ENCODE measurements at places on chromosomes 2 and 18. TPM values are rescaled to one million over a fixed set of nuclear protein-coding genes. Genes with fewer than 3 reads are reported as not detected.

DNA sequence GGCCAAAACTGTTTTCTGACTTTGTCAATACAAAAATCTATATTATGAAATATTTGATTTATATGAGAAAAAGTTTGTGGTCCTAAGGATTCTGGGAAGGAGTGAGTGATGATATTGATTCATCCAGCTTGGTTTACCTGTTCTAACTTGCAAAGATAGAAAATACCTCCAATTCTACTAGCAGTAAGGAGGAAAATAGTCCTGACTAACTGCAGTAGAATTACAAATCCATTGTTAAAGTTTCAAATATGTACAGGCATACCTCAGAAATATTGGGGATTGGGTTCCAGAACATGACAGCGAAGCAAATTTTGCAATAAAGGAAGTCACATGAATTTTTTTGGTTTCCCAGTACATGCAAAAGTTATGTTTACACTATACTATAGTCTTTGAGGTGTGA is 158.8 kb upstream of the CYRIA start:
- no peaks in the 10 kb centered on the region for H3K27me3 ChIP-seq
- H3K36me3 ChIP-seq: no peaks in the 10 kb centered on the region
- no peak overlapping the region for H3K27ac ChIP-seq
- peaks cover 9% of the 10 kb centered on the region for H3K4me1 ChIP-seq
- no peak for DNase-seq

DNA sequence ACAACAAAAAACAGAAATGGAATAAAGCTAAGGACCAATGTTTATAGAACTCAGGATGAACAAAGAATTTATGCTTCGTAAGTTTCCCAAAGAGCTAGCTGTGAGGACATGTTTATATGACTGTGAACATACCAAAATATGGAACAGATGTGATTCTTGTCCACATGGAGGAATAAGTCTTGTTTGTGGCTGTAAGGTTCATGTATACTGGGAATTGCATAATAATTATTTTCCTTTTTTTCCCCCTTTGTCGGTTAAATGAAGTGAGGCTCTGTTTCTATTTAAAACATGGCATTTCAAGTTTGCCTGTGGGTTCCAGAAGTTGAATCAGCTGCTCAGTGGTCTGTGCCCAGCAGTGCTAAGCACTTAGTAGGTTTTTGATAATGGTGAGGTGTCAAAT is 108.1 kb downstream of the FHOD3 start:
- no peak overlapping the region for H3K27ac ChIP-seq
- DNase-seq: no peak
- H3K27me3 ChIP-seq: no peaks in the 10 kb centered on the region
- no peaks in the 10 kb centered on the region for H3K36me3 ChIP-seq
- H3K4me3 ChIP-seq: no peak overlapping the region

The SERPINB10 gene
- total RNA-seq: not detected

The SRD5A2 gene
- not detected for total RNA-seq

GRCh38 chr2:47173986-47174732 is 19.1 kb upstream of the STPG4 start:
- H3K27me3 ChIP-seq: no peaks in the 10 kb centered on the region
- H3K4me1 ChIP-seq: peaks cover 31% of the 10 kb centered on the region
- peak overlapping the region; percentile 83 for H3K4me3 ChIP-seq
- DNase-seq: peak; percentile 34

DNA sequence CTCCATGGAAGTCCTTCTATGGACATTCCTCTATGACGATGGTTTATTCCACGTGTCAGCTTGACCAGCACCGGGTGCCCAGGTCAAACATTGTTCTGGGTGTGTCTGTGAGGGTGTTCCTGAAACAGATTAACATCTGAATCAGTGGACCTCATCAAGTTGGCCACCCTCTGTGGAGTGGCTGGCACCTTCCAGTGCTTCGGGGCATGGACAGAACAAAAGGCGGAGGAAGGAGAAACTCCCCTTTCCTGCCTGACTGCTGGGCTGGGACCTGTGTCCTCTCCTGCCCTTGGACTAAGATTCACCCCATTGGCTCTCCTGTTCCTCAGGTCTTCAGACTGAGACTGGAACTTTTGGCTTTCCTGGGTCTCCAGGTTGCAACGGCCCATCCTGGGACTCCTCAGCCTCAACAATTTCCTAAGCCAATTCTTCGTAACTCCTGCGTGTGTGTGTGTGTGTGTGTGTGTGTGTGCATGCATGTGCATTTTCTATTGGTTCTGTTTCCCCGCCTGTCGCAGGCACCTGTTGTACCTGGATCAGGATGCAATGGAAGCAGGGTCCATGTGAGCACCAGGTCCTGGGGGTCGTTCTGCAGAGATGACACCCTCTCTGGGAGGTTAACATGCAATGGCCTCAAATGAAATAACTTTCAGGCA is 357.2 kb upstream of the SALL3 start:
- no peaks in the 10 kb centered on the region for H3K36me3 ChIP-seq
- H3K4me1 ChIP-seq: no peaks in the 10 kb centered on the region
- H3K27me3 ChIP-seq: peaks cover 48% of the 10 kb centered on the region
- no peak overlapping the region for H3K27ac ChIP-seq

DNA sequence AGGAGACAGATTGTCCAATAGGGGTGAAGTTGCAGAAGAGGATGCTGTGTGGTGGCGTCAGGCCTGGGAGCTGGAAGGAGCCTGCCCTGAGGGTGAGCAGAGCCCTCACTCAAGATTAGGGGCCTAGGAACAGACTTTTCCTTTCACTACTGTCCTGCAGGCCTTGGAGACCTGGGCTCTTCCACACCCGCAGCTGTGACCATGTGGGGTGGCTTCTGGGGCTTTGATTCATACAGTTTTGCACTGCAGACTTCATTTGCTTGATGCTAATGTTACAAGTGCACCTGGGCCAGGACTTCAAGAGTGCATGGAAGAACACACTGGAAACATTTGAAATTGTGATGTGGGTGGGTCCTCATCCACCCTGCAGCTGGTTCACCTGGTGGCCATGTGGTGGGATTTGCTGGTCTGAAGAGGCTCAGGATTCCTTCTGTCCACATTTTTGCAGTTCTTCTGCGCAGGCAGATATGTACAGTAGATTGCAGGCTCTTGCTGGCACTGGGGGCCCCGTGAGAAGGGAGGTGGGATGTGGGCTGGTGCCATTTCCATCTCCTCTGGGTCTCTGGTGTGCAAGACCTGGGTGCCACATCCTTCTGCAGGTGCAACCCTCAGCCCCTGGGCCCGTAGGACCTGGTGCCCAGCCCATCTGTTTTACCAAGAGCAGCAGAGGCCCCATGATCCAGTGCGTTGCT is 9.9 kb downstream of the GLI2 start:
- H3K4me1 ChIP-seq: peaks cover 14% of the 10 kb centered on the region
- no peak for DNase-seq
- H3K4me3 ChIP-seq: no peak overlapping the region
- peaks cover 37% of the 10 kb centered on the region for H3K27me3 ChIP-seq
- no peak overlapping the region for H3K27ac ChIP-seq
- no peaks in the 10 kb centered on the region for H3K36me3 ChIP-seq

The CD302 gene
- 29.2 TPM for total RNA-seq

DNA sequence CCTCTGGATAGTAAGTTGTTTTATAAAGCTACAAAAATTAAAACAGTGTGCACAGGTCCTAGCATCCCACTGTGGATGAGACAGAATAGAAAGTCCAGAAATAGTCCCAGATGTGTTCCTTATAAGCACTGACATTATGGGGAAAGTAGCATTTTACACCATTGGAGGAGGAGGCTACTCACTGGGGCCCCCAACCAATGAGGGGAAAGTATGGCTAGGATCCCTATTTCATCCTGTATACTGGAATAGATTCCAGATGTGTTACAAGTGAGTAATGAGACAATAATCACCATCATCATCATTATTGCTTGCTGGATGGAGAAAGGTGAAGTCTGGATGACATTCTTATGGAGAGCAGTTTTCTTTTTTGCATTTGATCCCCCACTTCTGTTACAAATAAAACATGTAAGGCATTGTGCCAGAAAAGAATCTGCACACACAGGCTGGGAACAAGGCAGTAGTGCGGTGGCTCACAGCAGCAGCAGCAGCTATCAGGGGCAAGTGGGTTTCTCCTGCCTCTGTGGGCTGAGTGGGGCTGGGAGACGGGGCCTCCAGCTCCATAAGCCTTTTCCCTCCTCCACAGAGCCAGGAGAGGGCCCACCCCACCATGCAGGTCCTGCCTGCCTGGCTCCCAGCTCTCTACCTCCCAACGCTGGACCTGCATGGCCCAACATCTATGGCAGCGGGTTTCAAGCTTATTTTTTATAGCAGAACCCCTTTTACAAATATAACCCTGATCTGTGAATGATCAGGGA is 5.0 kb downstream of the ARID5A start:
- H3K36me3 ChIP-seq: peaks cover 5% of the 10 kb centered on the region
- H3K4me1 ChIP-seq: peaks cover 62% of the 10 kb centered on the region
- H3K27ac ChIP-seq: no peak overlapping the region
- no peak overlapping the region for H3K4me3 ChIP-seq
- no peak for DNase-seq

GRCh38 chr18:65769652-65770051 is 18.8 kb downstream of the CDH7 start:
- H3K27ac ChIP-seq: no peak overlapping the region
- no peak overlapping the region for H3K4me3 ChIP-seq
- no peaks in the 10 kb centered on the region for H3K27me3 ChIP-seq
- H3K36me3 ChIP-seq: no peaks in the 10 kb centered on the region
- no peaks in the 10 kb centered on the region for H3K4me1 ChIP-seq

DNA sequence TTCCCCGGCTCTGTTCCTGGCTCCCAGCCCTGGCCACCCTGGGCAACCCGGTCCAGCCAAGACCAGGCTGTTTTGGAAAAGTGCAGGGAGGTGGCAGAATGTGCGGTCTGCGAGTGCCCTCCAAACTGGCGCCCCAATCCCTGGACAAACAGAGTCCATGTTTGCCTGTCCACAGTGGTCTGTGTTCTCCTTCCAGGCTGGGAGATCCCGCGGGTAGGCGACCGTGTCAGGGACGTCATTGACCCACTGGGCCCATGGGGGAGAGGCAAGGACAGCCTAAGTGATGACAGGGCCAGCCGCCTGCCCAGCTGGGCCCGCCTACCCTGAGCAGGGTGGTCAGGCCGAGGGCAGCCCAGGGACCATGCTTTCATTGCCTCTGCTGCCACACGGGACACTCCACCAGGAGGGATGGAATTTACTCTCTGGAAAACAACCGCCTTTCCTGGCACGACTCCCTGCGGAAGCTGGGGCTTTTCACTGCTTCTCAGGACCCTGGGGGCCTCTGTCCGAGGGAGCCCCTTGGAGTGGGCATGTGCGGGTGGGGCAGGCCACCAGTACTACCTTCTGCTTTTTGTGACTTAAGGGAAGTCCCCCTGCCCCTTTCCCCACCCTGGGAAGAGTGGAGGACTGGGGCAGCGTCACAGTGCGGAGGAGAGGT is 20.1 kb downstream of the CYP26B1 start:
- no peak overlapping the region for H3K4me3 ChIP-seq
- H3K27ac ChIP-seq: no peak overlapping the region
- no peak for DNase-seq
- H3K36me3 ChIP-seq: no peaks in the 10 kb centered on the region
- H3K27me3 ChIP-seq: no peaks in the 10 kb centered on the region
- H3K4me1 ChIP-seq: no peaks in the 10 kb centered on the region

The GALNT14 gene
- total RNA-seq: 11.6 TPM

DNA sequence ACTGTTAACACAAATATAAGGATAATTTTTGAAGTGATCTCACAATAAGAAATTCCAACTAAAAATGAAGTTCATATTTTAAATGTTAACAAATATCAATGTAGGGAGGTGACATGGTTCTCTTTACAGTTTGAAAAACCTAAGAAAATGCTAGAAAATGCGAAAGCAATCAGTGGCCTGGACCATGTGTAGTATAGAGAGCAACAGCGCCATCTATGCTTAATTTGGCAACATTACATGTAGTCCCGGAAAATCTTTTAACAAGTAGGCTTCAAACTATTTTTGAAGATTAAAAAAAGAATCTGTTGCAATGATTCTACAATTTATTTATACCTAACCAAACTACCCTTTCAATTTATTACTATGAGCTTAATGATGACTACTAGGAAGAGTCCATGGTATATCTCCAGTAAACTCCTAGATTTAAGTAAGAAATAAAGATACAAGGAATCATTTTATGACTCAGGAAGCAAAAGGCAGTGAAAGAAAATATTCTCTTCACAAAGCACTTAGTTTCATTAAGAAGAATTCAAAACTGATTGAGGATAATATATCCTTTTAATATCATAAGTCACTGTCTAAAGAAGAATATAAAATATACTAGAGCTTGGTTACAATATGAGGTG is 33.3 kb downstream of the NDUFA10 start:
- no peak overlapping the region for H3K4me3 ChIP-seq
- H3K27ac ChIP-seq: no peak overlapping the region
- H3K27me3 ChIP-seq: no peaks in the 10 kb centered on the region

DNA sequence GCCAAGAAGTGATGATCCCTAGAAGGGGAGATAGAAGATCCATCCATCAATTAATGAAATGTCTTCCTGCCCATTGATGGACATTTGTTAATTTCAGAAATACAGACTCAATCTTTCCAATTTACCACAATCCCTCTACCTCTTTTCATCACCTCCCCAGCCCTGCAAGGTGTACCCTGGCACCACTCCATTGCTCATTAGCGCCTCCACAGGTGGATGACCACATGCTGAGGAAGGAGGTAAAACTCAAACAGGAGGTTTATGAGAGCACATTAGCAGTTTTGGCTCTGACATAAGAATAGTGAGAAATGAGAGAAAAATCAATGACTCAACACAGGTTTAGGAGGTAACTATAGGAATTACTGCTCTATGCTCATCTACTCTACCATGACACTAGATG is 208.0 kb downstream of the C1D start:
- H3K4me1 ChIP-seq: no peaks in the 10 kb centered on the region
- H3K27ac ChIP-seq: no peak overlapping the region
- H3K27me3 ChIP-seq: no peaks in the 10 kb centered on the region
- H3K4me3 ChIP-seq: no peak overlapping the region

DNA sequence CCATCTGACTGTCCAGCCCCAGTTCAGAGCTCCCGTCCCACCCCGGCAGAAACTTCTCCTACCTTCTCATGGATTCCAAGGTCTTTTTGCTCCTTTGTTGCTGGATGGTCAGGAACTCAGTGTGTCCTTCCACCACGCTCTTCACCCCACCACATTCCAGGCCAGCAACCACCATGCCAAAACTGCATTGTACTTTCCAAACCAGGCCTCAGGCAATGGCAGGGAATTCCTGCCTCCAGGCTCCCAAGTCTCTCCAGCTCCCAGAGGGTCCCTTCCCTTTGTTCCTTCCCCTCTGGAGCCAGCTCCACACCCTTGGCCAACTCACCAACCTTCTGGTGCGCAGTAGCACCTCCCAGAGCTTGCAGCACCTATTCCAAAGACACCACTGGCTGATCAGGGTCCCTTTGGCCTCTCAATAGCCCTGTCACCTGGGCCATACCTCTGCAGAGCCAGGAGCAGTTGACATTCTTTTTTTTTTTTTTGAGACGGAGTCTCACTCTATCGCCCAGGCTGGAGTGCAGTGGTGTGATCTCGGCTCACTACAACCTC is 8.1 kb downstream of the CHMP1B start:
- H3K4me3 ChIP-seq: no peak overlapping the region
- H3K36me3 ChIP-seq: peaks cover 10% of the 10 kb centered on the region
- peaks cover 64% of the 10 kb centered on the region for H3K4me1 ChIP-seq
- H3K27me3 ChIP-seq: no peaks in the 10 kb centered on the region
